A673 (cell line): ENCODE measurements at places on chromosomes 7 and 10.

- no peak overlapping the region for H3K27ac ChIP-seq
- H3K27me3 ChIP-seq, result no peaks in the 10 kb centered on the region
- no peaks in the 10 kb centered on the region for H3K36me3 ChIP-seq
- H3K4me3 ChIP-seq, result no peak overlapping the region
These were observed 360.4 kb downstream of the CXCL12 start for GRCh38 chr10:44024356-44025116.

- no peaks in the 10 kb centered on the region for H3K36me3 ChIP-seq
- DNase-seq, result no peak
- H3K27ac ChIP-seq, result no peak overlapping the region
- H3K4me3 ChIP-seq, result no peak overlapping the region
- no peaks in the 10 kb centered on the region for H3K4me1 ChIP-seq
These were observed 245.9 kb downstream of the AHR start for GRCh38 chr7:17544401-17544800.

- no peak overlapping the region for H3K4me3 ChIP-seq
- H3K4me1 ChIP-seq, result peaks cover 15% of the 10 kb centered on the region
- H3K36me3 ChIP-seq, result no peaks in the 10 kb centered on the region
- H3K27ac ChIP-seq, result no peak overlapping the region
These were observed 103.7 kb downstream of the KCNMA1 start for GRCh38 chr10:77533887-77534278.

- DNase-seq, result no peak
- H3K27ac ChIP-seq, result no peak overlapping the region
- no peaks in the 10 kb centered on the region for H3K27me3 ChIP-seq
- no peaks in the 10 kb centered on the region for H3K36me3 ChIP-seq
- H3K4me3 ChIP-seq, result no peak overlapping the region
These were observed 304.5 kb downstream of the MDFIC start for GRCh38 chr7:115226410-115226809.

- no peaks in the 10 kb centered on the region for H3K4me1 ChIP-seq
- no peaks in the 10 kb centered on the region for H3K36me3 ChIP-seq
- DNase-seq, result no peak
- peaks cover 8% of the 10 kb centered on the region for H3K27me3 ChIP-seq
- no peak overlapping the region for H3K27ac ChIP-seq
These were observed 6.0 kb downstream of the VWDE start for GRCh38 chr7:12397671-12398070.

DNA sequence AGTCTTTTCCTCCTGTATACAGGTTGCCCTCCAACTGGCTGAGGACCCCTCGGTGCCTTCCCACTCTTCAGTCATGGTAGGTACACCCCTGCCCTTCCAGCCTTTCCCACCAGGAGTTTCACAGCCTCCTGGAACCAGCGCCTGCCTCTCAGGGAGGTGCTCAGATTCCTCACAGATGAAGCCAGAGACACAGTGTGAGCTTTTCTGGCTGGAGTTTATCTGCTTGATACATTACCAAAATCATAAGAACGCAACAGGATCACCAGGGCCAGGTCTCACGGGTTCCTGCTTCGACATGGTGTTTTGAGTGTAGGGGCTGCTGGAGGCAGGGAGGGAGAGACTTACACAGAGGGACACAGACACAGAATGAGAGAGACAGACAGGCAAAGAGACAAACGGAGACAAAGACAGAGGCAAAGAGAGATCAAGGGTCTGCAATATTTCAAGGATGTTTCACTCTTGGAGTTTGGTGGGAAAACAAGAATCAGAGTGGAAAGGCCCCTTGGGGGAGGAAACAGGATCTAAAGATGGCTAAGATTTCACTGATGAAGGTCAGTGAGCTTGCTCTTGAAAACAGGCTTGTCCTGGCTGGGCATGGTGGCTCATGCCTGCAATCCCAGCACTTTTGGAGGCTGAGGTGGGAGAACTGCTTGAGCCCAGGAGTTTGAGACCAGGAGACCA lies 6.5 kb upstream of the INMT start:
- H3K4me3 ChIP-seq, result no peak overlapping the region
- no peaks in the 10 kb centered on the region for H3K27me3 ChIP-seq
- no peaks in the 10 kb centered on the region for H3K36me3 ChIP-seq
- H3K27ac ChIP-seq, result no peak overlapping the region
- no peak for DNase-seq

DNA sequence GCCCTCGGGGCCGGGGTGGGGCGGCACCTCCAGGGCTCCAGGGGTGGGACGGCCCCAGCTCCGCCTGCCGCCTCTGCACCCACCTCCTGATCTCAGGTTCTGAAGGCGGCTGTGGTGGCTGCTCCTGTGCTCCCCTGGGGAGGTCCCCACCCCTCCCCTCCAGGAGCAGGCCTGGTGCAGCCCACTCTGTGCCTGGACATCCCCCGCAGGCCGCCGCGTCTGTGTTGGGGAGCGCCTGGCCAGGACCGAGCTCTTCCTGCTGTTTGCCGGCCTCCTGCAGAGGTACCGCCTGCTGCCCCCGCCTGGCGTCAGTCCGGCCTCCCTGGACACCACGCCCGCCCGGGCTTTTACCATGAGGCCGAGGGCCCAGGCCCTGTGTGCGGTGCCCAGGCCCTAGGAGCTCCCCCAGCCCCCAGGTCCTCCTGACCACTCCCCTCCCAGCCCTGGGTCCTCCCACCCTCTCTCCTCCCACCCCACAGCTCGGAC lies 5.5 kb downstream of the CYP2W1 start:
- H3K36me3 ChIP-seq, result no peaks in the 10 kb centered on the region
- H3K27ac ChIP-seq, result no peak overlapping the region
- no peak for DNase-seq
- H3K27me3 ChIP-seq, result no peaks in the 10 kb centered on the region
- no peaks in the 10 kb centered on the region for H3K4me1 ChIP-seq
- no peak overlapping the region for H3K4me3 ChIP-seq

DNA sequence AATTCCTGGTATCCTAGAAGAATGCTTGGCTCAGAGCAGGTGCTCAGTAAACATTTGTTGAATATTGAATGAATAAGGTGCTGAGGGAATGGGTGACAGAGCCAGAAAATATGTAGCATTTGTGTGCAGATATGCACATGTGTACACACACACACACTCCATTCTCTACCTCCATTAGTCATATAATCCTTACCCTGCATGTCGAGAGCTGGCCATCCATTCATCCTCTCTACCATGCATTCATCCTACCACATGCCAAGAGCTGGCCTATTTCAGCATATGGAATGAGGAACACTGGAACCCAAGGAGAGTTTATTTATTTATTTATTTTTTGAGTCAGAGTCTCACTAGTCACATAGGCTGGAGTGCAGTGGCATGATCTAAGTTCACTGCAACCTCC lies 284.8 kb downstream of the PLXNA4 start:
- no peaks in the 10 kb centered on the region for H3K36me3 ChIP-seq

DNA sequence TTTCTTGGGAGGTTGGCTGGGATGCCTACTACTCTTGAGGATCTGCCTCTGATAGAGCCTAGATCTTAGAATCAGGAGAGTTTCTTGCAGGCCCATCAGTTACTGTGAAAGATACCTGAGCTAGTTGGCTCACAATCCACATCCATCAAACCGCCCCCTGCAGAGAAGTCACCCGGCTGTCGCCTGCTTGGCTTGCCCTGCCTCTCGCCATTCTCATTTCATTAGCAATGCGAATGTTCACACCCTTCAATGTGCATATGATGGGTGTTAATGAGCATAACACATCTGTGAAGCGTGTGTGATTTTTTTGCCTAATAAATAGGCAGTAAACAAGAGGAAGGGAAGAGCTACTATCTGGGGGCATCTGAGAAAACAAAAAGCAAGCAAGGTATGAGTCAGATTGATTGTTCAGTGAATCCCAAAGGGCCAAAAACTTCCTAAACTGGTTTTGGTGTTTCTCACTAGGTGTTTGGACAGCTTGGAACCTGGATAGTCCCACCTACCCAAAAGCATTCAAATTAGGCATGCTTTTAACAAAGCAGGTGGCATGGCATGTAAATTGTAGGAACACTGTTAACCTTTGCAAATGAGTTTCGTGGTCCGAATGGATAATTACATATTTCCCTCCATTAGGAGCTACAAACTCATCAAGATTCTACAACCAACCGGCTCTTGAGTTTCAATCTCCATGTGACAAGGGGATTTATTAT lies 272.3 kb upstream of the C7orf33 start:
- DNase-seq, result no peak
- H3K27me3 ChIP-seq, result no peaks in the 10 kb centered on the region
- no peak overlapping the region for H3K4me3 ChIP-seq
- no peaks in the 10 kb centered on the region for H3K36me3 ChIP-seq

DNA sequence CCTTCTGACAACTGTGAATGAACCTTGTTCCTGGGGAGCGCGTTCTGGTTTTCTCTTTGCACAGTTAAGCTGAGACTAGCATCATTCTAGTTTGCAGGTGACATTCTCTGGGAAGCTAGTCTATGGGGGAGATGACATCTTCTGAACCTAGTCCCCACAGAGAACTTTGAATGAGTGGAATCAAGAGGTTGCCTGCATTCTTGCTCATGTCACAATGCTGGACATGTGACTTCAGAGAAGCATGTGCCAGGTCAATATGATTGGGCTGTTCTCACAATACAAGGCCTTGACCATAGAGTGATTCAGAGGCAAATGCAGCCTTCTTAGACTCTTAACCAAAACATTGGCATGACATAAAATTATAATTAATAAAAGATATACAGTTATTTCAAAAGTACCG lies 22.1 kb downstream of the KLLN start:
- no peak for DNase-seq
- no peaks in the 10 kb centered on the region for H3K4me1 ChIP-seq
- H3K4me3 ChIP-seq, result no peak overlapping the region
- no peaks in the 10 kb centered on the region for H3K27me3 ChIP-seq

- H3K27me3 ChIP-seq, result no peaks in the 10 kb centered on the region
- no peak for DNase-seq
- H3K4me3 ChIP-seq, result no peak overlapping the region
- H3K27ac ChIP-seq, result no peak overlapping the region
- no peaks in the 10 kb centered on the region for H3K36me3 ChIP-seq
- H3K4me1 ChIP-seq, result no peaks in the 10 kb centered on the region
These were observed 57.5 kb upstream of the PPP1R3C start for GRCh38 chr10:91690412-91690811.

GRCh38 chr10:132707121-132707775 lies 78.7 kb downstream of the NKX6-2 start:
- no peaks in the 10 kb centered on the region for H3K27me3 ChIP-seq
- no peak overlapping the region for H3K27ac ChIP-seq
- H3K36me3 ChIP-seq, result no peaks in the 10 kb centered on the region
- no peak overlapping the region for H3K4me3 ChIP-seq
- DNase-seq, result no peak

GRCh38 chr10:60951272-60951724 lies 7.3 kb upstream of the RHOBTB1 start:
- DNase-seq, result no peak
- H3K4me3 ChIP-seq, result no peak overlapping the region
- H3K27me3 ChIP-seq, result no peaks in the 10 kb centered on the region
- H3K4me1 ChIP-seq, result no peaks in the 10 kb centered on the region
- no peak overlapping the region for H3K27ac ChIP-seq
